ENCODE measurements at places on chromosomes 6 and 20. TPM values are rescaled to one million over a fixed set of nuclear protein-coding genes. Genes with fewer than 3 reads are reported as not detected.
A peak's percentile ranks its signal among the peaks of the same experiment; 100 is the strongest.

- no peaks in the 10 kb centered on the region for H3K36me3 ChIP-seq
- peaks cover 18% of the 10 kb centered on the region for H3K4me1 ChIP-seq
- peak; percentile 60 for DNase-seq
- peak within 1 kb of the TSS; percentile 50 for H3K4me3 ChIP-seq
Measured at GRCh38 chr20:57390604-57391438, at the start of gene RBM38. TSS of gene RBM38 (plus strand) at chr20:57391396. CDS start at chr20:57391582, 186 bp downstream.

The PARD6B gene
- 6.3 TPM for total RNA-seq

The ULBP3 gene
- 11.7 TPM for total RNA-seq

DNA sequence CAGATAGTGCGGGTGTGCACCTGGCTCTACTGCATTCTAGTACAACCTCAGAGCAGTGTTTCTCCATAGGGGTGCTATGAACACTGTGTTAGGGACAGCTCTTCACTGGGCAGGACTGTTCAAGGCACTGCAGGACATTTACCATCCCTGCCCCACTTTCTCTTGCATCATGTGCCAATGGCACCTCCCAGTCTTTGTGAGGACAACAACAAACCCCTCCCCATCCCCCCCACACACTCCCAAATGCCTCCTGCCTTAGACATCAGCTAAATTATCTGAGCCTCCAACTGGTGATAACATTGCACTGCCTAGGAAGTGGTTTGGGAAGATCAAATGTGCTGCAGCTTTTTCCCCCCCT, 98.9 kb downstream of the FYN start:
- H3K27ac ChIP-seq = no peak overlapping the region
- no peaks in the 10 kb centered on the region for H3K36me3 ChIP-seq
- H3K4me1 ChIP-seq = peaks cover 14% of the 10 kb centered on the region
- H3K27me3 ChIP-seq = no peaks in the 10 kb centered on the region
- no peak overlapping the region for H3K4me3 ChIP-seq
- no peak for DNase-seq

The OR2B6 gene
- not detected for total RNA-seq

GRCh38 chr6:46276576-46277142, 105.9 kb upstream of the ENPP5 start:
- no peak for DNase-seq
- no peaks in the 10 kb centered on the region for H3K27me3 ChIP-seq
- no peaks in the 10 kb centered on the region for H3K36me3 ChIP-seq
- H3K4me1 ChIP-seq = no peaks in the 10 kb centered on the region
- H3K27ac ChIP-seq = no peak overlapping the region

The PTCHD4 gene
- total RNA-seq = 0.29 TPM

The BMP7 gene
- total RNA-seq = not detected

The SMLR1 gene
- total RNA-seq = 3.9 TPM

GRCh38 chr6:138645976-138646640, 127.5 kb upstream of the CCDC28A start:
- peaks cover 5% of the 10 kb centered on the region for H3K4me1 ChIP-seq
- H3K36me3 ChIP-seq = no peaks in the 10 kb centered on the region
- no peaks in the 10 kb centered on the region for H3K27me3 ChIP-seq

- no peak overlapping the region for H3K4me3 ChIP-seq
- H3K36me3 ChIP-seq = no peaks in the 10 kb centered on the region
- H3K27me3 ChIP-seq = no peaks in the 10 kb centered on the region
- H3K27ac ChIP-seq = no peak overlapping the region
Measured at GRCh38 chr20:56552911-56553629, 20.0 kb downstream of the FAM209B start.

DNA sequence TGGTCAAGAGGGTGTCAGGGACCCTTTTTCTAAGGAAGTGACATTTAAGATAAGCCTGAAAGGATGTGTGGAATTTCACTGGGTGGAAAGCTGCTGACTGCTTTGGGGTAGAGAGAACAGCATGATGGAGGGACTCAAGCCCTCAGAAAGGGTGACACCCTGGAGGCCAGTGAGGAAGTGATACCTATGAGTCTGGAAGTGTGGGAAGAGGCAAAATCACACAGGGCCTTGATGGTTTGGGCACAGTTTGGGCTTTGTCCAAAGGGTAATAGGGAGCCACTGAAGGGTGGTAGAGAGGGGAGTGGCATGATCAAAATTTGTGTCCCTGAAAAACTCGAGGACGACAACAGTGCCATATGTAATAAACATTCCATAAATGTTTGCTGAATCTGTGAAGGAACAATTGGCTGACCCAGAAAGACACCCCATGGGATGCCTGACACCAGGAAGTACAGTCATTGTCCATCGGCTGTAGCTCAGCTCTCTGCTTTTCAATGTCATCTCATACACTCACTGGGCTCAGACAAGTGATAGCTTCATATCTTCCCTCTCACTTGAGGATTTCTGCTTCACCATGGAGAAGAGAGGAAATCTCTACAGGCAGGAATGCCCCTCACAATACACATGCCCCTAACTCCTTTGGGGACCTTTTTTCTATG, 21.3 kb downstream of the CASS4 start:
- no peak for DNase-seq
- H3K4me3 ChIP-seq = no peak overlapping the region
- H3K4me1 ChIP-seq = no peaks in the 10 kb centered on the region
- H3K27me3 ChIP-seq = no peaks in the 10 kb centered on the region
- H3K27ac ChIP-seq = no peak overlapping the region

GRCh38 chr20:48486065-48486464, 341.7 kb downstream of the PREX1 start:
- H3K27ac ChIP-seq = no peak overlapping the region
- H3K4me1 ChIP-seq = no peaks in the 10 kb centered on the region
- no peaks in the 10 kb centered on the region for H3K36me3 ChIP-seq
- H3K27me3 ChIP-seq = no peaks in the 10 kb centered on the region

DNA sequence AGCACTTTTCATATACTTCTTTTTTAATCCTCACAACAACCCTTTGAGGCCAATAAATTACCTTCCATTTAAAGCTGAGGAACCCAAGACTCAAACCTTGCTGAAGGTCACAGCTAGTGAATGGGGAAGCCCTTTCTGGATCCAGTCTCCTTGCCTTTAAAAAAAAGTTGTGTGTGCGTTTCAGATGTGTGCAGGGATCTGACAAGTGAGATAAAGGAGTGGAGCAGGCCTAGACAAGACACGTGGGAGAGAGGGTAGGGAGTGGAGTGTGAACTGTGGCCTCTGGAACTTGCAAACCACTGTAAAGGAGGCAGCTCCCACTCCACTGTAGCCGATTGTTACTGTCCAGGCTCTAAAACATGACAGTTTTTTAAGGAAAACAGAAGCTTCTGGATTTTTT, 1.9 kb downstream of the KLHL32 start:
- H3K36me3 ChIP-seq = no peaks in the 10 kb centered on the region
- no peak overlapping the region for H3K27ac ChIP-seq
- H3K4me3 ChIP-seq = no peak overlapping the region
- DNase-seq = no peak
- H3K4me1 ChIP-seq = peaks cover 4% of the 10 kb centered on the region
- H3K27me3 ChIP-seq = no peaks in the 10 kb centered on the region

GRCh38 chr6:16844183-16844582, 82.9 kb upstream of the ATXN1 start:
- no peaks in the 10 kb centered on the region for H3K36me3 ChIP-seq
- H3K4me1 ChIP-seq = no peaks in the 10 kb centered on the region
- no peak overlapping the region for H3K27ac ChIP-seq
- H3K27me3 ChIP-seq = no peaks in the 10 kb centered on the region

The RIPPLY2 gene
- total RNA-seq = not detected

DNA sequence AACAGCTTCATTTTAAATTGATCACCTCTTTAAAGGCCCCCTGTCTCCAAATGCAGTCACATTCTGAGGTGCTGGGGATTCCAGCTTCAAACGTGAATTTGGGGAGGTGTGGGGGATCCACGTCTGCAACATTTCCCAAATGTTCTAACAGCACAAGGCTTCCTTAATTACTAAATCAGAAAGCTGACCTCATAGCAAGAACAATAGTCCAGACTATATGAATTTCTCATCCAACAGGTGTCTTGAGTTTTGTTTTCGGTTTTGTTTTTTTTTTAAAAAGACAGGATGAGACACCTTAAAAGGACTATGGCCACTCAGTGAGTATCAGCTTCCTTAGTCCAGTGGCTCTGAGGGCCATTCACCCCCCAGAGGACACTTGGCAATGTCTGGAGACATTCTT, 11.5 kb downstream of the ATP9A start:
- DNase-seq = no peak
- no peaks in the 10 kb centered on the region for H3K36me3 ChIP-seq
- H3K4me3 ChIP-seq = no peak overlapping the region
- H3K4me1 ChIP-seq = peaks cover 12% of the 10 kb centered on the region

The COQ3 gene
- 8.7 TPM for total RNA-seq

DNA sequence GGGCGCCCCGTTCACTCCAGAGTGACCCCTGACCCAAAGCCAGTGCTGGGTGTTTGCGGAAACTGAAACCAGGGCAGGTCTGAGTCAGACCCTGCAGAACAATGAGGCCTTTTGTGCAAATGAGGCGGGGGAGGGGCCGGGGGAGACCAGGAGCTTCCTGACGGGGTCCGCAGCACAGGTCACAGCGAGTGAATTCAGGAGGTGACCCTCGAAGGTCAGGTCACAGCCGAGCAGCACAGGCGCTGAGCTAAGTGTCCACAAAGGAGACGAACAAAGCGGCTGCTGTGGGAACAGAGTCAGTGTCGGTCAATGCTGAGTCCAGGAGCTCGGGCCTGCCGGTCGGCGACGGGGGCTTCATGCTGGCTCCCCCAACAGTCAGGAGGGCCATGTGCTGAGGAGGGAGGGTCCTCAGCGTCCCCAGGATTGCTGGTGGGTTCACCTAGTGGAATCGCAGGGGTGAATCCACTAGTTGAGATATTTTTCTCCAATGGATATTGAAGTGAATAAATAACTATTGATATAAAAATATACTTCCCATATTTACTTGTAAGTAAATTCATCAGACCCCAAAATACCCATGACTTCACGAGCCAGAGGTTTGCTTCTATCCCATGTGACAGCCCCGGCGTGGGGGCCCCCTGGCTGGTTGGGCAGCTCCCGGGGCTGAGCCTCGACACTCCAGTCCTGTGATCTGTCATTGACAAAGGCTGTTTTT, 188.4 kb upstream of the SULF2 start:
- no peak for DNase-seq
- H3K4me1 ChIP-seq = peaks cover 6% of the 10 kb centered on the region
- H3K4me3 ChIP-seq = no peak overlapping the region
- no peak overlapping the region for H3K27ac ChIP-seq

DNA sequence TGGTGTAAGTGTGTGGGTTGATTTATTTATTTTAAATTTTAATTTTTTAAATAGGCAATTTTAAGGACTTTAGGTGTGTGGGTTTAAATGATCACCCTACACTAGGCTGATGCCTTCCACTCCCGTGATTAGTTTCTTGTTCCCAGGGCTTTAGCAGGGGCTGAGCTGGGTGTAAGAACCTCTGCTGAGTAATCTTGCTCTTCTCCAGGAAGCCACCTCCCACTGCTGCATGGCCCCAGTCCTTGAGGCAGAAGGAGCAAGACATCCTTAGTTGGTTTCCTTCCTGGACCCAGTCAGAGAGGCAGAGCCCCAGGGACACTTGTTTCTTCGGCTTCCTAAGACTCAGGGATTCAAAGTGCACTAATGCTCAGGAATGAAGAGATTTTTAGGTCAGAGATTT, 19.8 kb upstream of the CDC5L start:
- DNase-seq = no peak
- no peak overlapping the region for H3K4me3 ChIP-seq
- H3K4me1 ChIP-seq = no peaks in the 10 kb centered on the region
- no peaks in the 10 kb centered on the region for H3K27me3 ChIP-seq

The TREML1 gene
- 0.68 TPM for total RNA-seq

- DNase-seq = no peak
- no peaks in the 10 kb centered on the region for H3K36me3 ChIP-seq
- H3K27ac ChIP-seq = no peak overlapping the region
- no peak overlapping the region for H3K4me3 ChIP-seq
- no peaks in the 10 kb centered on the region for H3K4me1 ChIP-seq
- peaks cover 46% of the 10 kb centered on the region for H3K27me3 ChIP-seq
Measured at GRCh38 chr20:2801286-2801728, 880 bp upstream of the CPXM1 start.

- H3K4me3 ChIP-seq = no peak overlapping the region
- no peak overlapping the region for H3K27ac ChIP-seq
- no peaks in the 10 kb centered on the region for H3K4me1 ChIP-seq
- no peak for DNase-seq
- no peaks in the 10 kb centered on the region for H3K36me3 ChIP-seq
Measured at GRCh38 chr6:164283574-164283973, 869.1 kb downstream of the QKI start.

The BEND3 gene
- total RNA-seq = 2.8 TPM

DNA sequence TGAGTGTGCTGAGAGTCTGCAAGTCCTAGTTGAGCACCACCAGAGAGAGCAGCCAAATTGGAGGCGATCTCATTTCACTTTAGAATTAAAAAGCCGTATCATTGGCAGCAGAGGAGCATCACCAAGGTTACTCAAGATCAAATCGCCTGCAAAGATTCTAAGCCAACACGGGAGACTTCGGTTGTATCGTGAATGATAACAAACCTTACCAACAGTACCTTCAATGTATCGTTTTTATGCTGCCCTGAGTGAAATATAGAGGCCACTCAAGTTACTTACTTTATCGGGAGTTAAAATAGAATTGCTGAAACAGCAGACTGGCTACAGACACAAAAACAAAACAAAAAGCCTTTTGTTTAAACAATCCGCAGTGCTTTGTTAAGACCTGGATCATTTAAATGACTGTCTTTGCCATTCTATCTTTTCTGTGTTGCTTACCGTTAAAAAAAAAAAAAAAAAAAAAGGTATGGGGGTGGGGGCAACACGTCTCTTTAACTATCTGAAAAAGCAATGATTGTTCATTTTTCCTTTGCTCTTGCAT, 14.2 kb downstream of the NHSL1 start:
- no peaks in the 10 kb centered on the region for H3K36me3 ChIP-seq
- H3K4me3 ChIP-seq = no peak overlapping the region
- no peaks in the 10 kb centered on the region for H3K4me1 ChIP-seq
- H3K27ac ChIP-seq = no peak overlapping the region
- no peaks in the 10 kb centered on the region for H3K27me3 ChIP-seq

All from adrenal gland (tissue), 19 donors.